Stimulated activated CD4-positive, alpha-beta T cell treated with anti-CD3 and anti-CD28 coated beads, Interleukin-4, amount 100 ng/mL, for 24 hours (primary cell): ENCODE measurements at places on chromosomes 4 and X.

DNA sequence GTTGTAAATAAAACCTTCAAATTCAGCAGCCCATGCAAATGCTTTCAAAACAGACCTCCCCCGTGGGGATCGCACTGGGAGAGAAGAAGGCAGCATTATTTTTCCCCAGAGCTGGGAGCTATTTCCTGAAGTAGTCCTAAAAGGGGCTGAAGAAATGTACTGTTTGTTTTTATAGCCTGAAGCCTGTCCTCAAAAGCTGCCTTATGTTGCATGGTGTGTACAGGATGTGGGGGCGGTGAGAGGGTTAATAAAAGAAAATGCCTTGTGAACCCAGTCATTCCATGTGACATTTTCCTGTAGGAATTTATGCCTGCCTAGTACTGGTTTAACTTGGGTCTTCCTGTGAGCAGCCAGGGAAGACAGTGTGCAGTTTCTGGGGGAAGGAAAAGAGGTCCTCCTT lies 144.1 kb downstream of the SOWAHB start:
- DNase-seq, result no peak

DNA sequence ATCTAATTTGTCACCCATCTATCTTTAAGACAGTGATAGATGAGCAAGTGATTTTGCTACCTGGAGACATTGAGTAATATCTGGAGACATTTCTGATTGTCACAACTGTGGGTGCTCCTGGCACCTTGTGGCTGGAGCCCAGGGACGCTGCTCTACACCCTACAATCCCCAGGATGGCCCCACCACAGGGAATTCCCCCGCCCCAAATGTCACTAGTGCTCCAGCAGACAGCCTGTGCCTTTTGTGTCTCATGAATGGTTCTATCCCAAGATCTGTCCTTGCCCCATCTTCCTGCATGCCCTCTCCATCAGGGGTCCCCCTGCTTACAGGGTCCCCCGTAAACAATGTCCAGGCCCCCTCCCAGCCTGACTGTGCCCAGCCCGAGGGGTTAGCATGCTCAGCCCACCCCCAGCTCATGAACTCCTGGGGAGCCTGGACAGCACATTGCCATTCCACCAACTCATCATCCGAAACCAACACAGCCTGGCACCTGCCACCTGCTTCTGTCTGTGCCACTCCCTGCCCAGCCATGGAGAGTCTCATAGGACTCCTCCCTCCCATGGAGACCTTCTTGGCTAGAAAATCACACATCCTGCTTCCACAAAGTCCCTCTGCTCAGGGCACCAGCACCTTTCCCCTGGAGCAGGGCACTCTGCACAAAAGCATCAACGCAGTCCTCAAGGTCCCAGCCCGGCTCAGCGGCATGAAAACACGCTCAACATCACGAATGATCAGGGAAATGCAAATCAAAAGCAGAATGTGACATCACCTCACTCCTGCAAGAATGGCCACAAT lies 5.7 kb downstream of the P2RY8 start:
- DNase-seq, result peak; percentile 74

- DNase-seq, result no peak
These were observed 7.7 kb downstream of the LUZP4 start for GRCh38 chrX:115297189-115297588.

DNA sequence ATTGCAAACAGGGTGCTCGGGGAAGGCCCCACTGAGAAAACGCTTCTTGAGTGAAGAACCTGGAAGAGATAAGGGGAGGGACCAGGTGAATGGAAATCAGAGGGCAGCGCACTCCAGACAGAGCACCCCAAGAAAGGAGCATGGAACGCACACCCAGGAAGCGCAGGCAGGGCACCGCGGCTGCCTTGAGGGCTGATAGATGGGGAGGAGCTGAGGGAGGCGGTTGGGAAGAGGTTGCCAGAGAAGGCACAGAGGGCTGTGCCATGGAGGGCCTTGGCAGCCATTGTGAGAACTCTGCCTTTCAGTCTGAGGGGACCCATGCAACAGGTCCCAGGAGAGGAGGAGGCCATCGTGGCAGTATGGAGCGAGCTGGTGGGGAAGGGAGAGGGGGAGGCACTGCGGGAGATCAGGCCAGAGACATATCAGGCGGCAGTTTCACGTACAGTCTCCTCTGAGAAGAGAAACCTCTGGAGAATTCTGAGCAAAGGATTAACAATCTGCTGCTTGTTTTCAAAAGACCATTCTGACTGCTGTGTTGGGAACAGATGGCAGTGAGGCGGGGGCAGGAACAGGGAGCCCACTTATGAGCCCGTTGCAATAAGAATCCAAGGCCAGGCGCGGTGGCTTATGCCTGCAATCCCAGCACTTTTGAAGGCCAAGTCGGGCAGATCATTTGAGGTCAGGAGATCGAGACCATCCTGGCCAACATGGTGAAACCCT lies 83.7 kb downstream of the PCYT1B start:
- DNase-seq, result no peak

- no peak for DNase-seq
These were observed 334.8 kb upstream of the RASGEF1B start for GRCh38 chr4:81806485-81806884.

DNA sequence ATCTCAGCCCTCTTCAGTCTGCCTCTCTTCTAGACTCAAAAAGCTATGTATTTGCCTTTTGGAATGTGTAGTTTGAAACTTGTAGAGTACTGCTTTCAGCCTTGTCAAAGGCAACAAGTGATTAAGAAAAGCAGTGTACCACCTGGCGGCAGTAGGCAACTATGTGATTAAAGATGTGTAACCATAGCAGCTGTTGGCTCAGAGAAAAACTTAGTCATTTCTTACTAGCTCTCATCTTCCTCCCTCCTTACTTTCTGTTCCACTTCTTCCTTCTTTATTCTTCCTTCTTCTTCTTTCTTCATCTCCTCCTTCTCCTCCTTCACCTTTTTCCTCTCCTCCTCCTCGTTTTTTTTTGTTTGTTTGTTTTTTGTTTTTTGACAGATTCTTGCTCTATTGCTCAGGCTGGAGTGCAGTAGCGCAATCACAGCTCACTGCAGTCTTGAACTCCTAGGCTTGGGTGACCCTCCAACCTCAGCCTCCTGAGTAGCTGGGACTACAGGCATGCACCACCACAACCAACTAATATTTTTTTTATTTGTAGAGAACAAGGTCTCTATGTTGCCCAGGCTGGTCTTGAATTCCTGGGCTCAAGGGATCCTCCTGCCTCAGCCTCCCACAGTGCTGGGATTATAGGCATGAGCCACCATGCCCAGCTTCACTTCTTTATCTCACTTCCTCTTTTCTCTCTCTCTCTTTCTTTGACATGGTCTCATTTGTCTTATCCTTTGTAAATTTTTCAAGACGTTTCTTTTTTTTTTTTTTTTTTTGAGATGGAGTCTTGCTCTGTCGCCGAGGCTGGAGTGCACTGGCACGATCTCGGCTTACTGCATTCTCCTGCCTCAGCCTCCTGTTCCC lies 32.6 kb downstream of the ABHD18 start:
- DNase-seq, result peak; percentile 35

DNA sequence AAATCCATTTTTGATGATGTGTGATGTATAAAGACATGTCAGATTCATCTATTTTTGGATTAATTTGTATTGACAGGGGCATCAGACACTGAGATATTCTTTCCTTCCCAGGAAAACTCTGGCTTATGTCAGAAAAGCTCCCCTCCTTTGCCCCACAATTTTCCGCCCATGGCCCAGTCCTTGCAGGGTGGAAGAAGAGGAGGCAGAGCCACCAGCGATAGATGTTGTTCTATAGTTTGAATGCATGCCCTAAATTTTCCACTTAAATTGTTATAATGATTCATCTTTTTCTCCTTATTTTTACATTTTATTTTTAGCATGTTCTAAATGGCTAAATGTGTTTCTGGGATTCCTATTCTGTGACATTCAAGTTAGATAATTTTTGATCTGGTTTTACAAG lies 149.3 kb downstream of the ARAP2 start:
- DNase-seq, result no peak

GRCh38 chr4:139633661-139634060 lies 32.0 kb upstream of the MGST2 start:
- no peak for DNase-seq

DNA sequence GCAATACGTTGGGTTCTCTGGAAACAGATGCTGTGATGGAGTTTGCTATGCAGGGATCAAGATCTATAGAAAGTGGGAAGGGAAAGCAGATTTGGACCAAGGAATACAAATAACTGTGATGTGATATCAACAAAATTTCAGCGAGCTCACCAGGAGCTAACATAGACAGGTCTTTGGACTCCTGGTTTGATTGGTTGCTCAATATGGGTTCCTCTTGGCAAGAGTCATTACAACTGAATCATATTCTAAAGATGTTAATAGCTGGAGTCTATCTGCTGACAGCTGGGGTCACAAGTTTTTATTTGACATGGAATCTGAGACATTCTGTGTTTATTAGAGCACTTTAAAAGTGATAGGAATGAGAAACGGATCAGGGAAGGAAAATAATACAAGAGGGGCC lies 637.6 kb upstream of the GNPDA2 start:
- DNase-seq, result no peak

- no peak for DNase-seq
These were observed 419.1 kb downstream of the TMA16 start for GRCh38 chr4:163913571-163913970.

DNA sequence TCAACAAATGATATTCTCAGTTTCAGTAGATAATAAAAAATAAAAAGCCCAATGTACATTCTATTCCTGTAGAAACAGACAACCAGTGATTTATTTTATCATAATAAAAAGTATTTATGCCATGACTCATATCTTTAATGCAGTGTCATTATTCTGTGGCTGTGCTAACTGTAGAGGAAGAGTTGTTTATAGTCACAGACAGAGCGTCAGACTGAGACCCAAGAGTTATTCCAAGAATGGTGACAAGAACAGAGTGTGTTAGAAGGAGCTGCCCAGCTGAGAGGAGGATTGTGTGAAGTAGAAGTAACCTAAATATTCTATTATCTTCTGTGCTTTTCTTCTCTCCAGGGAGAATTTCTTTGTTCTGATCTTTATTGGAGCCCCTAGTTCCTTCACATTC lies 210.7 kb downstream of the PPP1R2C start:
- no peak for DNase-seq
